H54 (cell line): ENCODE measurements at places on chromosomes 7 and 10.

DNA sequence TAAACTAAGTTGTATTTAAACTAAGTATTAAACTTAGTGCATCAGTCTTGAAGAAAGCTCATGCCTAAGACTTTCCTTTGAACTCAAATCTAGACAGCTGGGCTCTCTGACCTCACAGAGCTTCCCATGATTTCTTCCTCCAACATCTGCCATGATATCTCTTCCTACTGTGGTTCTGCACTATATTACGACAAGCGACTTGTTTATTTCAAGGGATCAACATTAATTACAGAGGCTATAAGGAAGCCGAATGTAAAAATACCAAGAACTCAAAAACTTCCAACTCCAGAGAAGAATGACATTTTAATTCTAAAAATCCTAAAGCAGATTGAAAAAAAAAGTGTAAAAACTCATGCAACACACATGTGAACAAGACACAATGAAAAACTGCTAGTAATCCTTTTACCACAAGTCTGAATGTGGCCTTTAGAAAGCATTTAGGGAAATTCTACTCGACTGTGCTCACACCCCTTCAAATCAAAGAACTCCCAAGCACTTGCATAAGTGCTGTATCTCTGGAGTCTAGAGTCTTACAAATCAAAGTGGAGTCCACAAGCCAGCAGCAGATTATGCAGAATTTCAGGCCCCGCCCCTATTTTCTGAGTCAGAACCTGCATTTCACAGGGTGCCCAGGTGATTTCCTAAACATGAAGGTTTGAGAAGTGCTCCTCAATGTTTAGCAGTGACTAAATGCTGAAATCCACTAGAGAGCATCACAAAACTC, 22.7 kb upstream of the WASHC2A start:
- no peak for DNase-seq

GRCh38 chr10:79586933-79587332, 23.8 kb upstream of the SFTPA1 start:
- no peak for DNase-seq

DNA sequence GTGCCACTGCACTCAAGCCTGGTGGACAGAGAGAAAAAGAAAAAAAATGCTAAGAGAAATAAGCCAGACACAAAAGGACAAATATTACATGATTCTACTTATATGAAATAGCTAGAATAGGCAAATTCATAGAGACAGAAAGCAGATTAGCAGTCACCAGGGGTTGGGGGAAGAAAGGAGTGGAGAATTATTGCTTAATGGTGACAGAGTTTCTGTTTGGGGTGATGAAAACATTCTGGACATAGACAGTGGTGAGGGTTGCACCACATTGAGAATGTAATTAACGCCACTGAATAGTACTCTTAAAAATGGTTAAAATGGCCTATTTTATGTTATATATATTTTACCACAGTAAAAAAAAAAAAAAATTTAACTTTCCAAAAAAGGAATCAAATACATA, 6.4 kb upstream of the NT5C2 start:
- DNase-seq: no peak

DNA sequence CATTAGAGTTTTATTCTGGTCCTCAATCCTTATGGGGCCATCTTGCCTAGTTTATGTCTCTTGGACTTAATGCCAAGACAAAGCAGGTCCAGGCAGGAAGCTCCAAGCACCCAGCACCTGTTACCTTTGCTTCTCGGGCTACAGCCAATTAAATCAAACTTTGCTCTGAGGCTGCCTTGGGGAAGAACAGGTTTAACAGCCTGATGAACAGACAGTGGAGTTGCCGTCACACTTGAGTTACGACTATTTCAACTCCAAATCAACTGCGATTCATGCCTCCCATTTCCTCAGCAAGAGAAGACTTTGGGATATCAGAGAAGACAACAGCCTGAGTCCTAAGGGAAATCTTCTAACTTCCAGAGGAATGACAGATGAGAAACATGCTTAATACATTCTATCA, 62.2 kb downstream of the XPNPEP1 start:
- DNase-seq: no peak

- DNase-seq: no peak
Measured at GRCh38 chr10:44552726-44553125, 167.8 kb upstream of the CXCL12 start.

- DNase-seq: peak; percentile 22
Measured at GRCh38 chr7:138125598-138126111, 49.4 kb downstream of the AKR1D1 start.

GRCh38 chr10:31958856-31959255, 30.2 kb upstream of the ARHGAP12 start:
- no peak for DNase-seq

DNA sequence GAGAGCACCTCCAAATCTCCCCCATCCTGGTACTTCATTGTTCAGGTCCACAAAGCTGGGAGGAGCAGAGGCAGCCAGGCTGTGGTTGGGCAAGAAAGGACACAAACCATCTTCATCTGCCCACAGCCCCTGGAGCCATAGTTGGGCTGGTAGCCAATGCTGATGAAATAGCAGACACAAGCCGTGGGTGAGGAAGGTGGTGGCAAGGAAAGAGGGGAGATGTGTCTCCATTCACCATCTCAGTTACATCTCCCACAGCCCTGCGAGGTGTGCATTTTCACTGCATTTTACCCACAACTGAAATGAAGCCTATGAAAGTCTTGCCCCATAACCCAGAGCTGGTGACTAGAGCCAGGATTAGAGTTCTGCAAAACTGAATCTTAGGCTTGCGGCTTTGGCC, 35.0 kb downstream of the PIK3AP1 start:
- no peak for DNase-seq

- no peak for DNase-seq
Measured at GRCh38 chr7:71193099-71193810, 61.3 kb downstream of the GALNT17 start.

DNA sequence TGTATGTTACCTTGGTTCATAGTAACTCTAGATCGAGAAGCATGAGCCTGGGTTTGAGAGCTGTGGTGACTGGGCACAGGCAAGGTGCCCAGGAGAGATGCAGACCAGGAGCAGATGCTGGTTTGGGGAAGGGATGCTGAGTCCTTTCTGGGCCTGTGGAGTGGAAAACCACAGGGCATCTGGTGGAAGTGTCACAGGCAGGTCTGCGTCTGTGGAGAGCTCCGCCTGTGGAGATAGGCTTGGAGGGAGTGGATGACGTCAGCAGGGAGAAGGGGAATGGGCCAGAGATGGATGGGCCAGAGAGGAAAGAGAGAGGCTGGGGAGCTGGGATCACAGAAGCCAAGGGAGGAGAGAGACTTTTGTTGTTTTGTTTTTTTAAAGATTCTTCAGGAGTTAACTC, 14.8 kb downstream of the CYP26A1 start:
- DNase-seq: no peak

DNA sequence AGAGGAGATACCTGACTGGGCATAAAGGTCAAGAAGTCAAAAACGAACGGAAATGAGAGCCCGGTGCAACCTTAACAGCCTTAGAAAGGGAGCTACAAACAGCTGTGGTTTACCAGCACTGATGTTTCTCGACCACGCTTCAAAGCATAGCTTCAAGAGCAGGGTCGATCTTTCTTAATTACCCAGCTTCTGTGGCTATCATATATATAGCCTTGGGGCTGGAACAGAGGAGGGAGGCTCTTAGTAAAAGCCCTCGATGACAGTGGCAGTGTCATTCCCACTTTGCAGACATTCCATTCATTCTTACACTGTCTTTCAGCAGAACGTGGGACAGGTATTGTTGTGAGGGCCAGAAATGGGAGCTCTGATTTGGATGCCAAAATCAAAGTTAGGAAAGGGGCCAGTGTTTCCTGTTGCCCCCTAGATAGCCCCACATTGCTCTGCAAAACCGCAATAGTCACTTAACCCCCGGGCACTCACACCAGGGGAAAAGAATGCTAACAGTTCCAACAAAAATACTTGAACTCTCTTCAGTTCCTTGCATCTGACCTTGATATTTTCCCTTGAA, 141.5 kb downstream of the MTPAP start:
- DNase-seq: no peak

DNA sequence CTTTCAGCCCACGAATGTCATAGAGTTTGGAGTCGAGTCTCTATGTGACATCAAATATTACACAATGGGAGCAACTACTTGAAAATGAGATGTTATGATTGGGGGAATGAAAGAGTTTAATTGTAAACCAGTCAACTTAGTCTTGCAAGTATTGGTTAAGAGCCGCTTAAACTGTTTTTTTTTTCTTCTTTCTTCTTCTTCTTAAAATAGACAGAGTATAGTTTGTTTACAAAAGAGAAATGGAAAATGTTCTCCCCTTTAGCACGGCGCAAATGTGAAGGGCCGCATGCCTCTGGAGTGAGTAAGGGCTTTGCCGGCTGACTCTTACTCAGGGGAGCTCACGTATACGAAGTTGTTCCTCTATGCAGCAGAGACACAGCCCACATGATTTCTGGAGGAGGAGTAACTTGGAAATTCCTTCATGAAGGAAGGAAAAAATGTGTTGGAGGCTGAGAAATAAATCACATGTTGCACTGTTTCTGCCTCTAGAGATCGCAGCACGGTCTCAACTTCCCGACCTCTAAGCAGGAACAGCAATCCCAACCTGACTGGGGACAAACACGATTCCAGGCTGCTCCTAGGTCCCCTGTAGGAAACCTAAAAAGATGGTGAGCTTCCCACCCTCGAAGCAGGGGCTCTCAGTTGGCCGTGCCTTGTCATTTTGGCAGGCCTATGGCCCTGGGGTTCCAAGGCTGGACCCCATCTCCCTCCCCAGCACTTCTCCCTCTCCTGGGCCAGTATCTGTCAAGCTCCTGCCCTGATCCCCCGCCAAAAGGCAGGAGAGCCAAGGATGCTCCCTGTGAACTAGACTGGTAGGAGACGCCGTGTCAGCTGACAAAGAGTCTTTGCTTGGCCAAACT, 44.8 kb downstream of the MYOF start:
- peak; percentile 74 for DNase-seq

GRCh38 chr7:42161719-42162118, 75.3 kb downstream of the GLI3 start:
- peak; percentile 35 for DNase-seq

- DNase-seq: no peak
Measured at GRCh38 chr7:158023681-158024350, 563.8 kb downstream of the PTPRN2 start.

DNA sequence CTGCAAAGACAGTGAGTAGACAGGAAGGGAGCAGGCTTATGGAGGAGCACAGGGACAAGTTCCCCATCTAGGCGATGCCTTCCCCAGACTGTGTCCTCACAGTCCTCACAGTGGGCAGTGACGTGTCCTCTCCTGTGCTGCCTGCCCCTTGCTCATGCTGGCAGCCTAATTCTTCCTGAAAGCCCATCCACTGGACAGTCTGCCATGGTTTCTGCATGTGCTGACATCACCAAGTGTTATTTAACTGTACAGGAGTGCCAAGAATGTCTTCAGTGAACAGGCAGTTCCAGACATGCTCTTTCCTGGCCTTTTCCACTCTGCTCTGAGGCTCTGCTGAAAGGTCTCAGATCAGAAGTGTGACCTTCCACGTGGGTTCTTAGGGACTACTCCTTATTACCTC, 54.1 kb downstream of the ZNF248 start:
- DNase-seq: no peak

GRCh38 chr10:52256832-52257691, 57.0 kb upstream of the DKK1 start:
- DNase-seq: no peak

GRCh38 chr7:129854401-129854800, 98.4 kb downstream of the UBE2H start:
- DNase-seq: no peak

- DNase-seq: no peak
Measured at GRCh38 chr7:137657476-137658189, 189.1 kb downstream of the DGKI start.

GRCh38 chr7:144720149-144720548, 115.7 kb downstream of the TPK1 start:
- peak; percentile 8 for DNase-seq

GRCh38 chr7:53358269-53358668, 322.8 kb downstream of the POM121L12 start:
- no peak for DNase-seq

- DNase-seq: no peak
Measured at GRCh38 chr10:21624951-21625350, 90.9 kb downstream of the MLLT10 start.

DNA sequence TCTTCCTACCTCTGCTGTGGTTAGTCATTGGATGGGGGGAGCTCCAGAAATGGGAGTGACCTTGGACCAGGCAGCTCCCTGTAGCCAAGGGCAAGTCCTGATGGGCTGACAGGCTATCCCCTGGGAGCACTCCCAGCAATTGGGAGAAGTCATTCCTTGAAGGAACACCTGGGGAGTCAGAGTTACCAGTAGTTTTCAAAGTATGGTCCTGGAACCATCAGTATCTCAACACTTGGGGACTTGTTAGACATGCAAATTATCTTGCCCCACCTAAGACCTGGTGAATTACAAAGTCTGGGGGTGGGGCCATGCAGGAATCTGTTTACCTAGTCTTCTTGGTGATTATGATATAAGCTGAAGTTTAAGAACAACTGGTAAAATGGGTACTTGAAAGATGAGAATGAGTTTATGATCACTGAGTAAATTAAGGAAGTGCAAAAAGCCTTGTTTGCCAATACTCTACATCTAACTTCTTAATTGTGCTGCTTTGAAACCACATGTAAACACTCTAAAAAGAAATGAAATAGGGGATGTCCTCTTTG, 287.3 kb upstream of the LRRN3 start:
- no peak for DNase-seq

DNA sequence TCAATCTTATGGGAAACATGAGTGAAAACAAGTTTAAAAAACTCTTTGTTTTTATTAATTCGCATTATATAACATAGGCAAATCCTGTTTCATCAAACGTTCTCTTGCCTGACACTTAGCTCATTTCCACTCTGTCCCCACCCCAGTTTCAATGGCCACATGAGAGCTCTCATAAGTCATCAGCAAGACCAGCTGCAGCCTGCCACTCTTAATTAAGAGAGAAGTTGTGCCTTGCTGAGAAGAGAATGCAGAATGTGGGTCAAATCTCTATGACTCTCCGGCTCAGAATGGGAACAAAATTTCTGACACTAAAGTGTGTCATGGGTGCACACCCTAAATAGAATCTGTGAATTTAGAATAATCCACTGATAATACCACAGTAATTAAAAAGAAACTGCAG, 39.6 kb downstream of the ASAH2 start:
- DNase-seq: no peak

- DNase-seq: no peak
Measured at GRCh38 chr10:122232769-122233168, 38.3 kb upstream of the BTBD16 start.

DNA sequence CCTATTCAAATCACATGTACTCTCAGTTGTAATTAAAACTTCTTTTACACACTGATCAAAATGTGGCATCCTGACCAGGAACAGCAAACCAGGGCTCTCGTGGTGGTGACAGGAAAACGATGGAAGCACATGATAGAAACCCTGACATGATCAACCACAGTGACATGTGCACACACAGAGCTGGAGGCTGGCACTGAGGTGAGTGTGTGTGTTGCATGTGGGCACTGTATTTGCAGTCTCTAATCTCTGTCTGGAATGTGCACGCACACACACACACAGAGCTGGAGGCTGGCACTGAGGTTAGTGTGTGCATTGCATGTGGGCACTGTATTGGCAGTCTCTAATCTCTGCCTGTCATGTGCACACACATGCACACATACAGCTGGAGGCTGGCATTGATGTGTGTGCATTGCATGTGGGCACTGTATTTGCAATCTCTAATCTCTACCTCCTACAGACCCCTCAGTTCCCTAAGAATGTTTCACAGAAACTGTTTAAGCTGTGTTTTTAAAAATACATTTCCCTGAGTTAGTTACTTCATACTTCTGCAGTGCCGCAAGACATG, 406.9 kb downstream of the SFMBT2 start:
- DNase-seq: no peak

GRCh38 chr10:29771376-29771775, 136.6 kb upstream of the SVIL start:
- no peak for DNase-seq
